Muscle of back (tissue), 13 donors: ENCODE measurements at places on chromosomes 4 and X.

GRCh38 chr4:15725608-15726007, 22.7 kb downstream of the BST1 start:
- DNase-seq: no peak

GRCh38 chrX:153885968-153886903, at the start of gene L1CAM:
L1CAM (minus strand) TSS chrX:153886173; CDS start chrX:153875836, 10,337 bp downstream.
- DNase-seq: no peak

DNA sequence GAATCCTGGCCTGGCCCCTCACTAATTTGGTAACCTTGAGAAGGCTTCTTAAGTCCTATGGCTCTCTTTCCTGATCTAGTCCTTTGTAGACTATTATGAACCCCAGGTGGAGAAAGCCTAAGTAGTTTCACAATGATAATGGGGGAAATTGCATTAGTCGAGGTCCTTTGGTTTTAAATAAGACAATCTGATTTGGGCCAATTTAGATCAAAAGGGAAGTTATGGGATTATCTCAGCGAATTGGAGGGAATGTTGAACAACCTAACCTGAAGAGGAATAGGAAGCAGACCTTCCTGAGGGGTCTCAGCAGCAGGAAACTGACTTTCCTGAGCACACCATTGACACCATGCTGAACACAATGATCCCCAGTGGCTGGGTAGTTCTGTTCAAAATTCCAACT, 331.5 kb downstream of the PRDM5 start:
- DNase-seq: no peak

- DNase-seq: no peak
Observed at GRCh38 chr4:97950836-97951235, 192.4 kb downstream of the STPG2 start.

DNA sequence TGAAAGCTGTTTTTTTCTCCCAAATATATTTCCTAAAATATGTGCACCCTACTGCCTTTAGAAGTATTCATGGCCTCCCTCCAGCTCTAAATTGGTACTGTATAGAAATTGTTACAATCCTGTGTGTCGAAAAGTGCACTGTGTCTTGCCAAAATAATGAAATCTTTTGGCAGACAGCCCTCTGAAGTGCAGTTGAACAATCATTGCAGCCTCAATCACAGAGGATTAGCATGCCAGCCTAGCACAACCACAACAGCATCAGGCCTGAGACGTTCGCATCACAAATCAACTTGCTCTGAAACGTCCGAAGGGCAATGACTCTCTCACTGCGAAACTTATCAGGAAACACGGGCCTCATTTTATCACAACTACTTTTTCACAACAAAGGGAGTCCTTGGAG, 99.0 kb downstream of the ANOS1 start:
- DNase-seq: peak; percentile 7

DNA sequence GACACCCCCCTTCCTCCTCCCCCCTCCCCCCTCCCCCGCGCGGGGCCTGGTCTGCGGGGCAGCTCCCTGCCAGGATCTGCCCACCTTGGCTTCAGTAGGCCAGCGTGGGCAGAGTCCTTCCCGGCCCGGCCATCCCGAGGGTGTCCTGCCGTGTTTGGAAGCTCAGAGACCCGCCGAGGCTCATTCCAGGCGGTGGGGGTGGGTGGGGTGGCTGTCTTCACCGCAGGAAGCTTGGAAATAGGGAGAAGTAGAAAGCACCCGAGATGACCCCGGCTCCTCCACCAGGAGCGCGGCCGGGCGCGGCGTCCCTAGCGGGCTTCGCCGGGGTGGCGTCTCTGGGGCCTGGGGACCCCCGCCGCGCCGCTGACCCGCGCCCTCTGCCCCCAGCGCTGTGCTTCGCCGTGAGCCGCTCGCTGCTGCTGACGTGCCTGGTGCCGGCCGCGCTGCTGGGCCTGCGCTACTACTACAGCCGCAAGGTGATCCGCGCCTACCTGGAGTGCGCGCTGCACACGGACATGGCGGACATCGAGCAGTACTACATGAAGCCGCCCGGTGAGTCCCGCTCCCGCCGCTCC, 1.6 kb downstream of the NAT8L start:
- no peak for DNase-seq

GRCh38 chr4:186069729-186070128, 773 bp downstream of the TLR3 start:
- no peak for DNase-seq

DNA sequence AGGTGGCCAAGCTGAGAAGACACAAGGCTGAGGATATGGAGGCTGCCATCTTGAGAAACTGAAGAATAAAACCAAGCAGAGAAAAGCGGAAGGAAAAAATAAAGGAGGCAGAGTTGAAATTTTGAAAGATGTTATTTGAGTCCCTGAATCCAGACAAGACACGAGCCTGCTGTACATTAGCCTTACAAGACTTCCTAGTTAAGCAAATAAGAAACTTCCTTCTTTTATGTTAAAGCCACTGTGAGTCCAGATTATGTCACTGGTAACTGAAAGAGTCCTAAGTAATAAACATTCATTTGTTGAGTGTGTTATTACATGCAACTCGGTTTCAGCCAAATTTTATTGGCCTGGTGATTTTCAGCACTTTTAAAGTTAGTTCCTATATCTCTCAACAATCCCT, 30.4 kb downstream of the DRD5 start:
- DNase-seq: no peak
